Activated CD4-positive, alpha-beta T cell treated with anti-CD3 and anti-CD28 coated beads for 24 hours (primary cell): ENCODE measurements at places on chromosomes 12 and 14.

DNA sequence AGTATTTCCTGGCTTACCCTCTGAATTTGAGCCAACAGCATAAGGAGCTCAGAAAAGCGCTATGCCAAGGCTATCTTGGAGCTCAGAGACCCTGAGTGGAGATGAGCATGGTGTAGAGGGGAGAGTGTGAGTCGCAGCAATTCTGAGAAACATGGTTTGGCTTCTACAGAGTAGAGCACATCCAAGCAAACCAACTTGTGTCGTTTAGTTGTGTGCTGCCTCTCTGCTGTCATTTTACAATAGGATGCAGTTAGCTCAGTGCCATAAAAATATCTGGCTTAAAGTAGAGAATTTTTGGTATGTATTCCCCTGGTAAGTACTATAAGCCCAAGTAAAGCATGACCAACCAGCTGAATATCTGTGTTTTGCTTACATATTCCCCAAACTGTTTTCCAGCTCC is 249.2 kb downstream of the TRHDE start:
- DNase-seq, result no peak

GRCh38 chr12:131682510-131682895 is 28.4 kb upstream of the SFSWAP start:
- DNase-seq, result no peak

- DNase-seq, result no peak
Measured at GRCh38 chr12:124479680-124480468, 87.5 kb downstream of the NCOR2 start.

GRCh38 chr14:59422069-59422881 is 42.9 kb downstream of the GPR135 start:
- DNase-seq, result no peak

DNA sequence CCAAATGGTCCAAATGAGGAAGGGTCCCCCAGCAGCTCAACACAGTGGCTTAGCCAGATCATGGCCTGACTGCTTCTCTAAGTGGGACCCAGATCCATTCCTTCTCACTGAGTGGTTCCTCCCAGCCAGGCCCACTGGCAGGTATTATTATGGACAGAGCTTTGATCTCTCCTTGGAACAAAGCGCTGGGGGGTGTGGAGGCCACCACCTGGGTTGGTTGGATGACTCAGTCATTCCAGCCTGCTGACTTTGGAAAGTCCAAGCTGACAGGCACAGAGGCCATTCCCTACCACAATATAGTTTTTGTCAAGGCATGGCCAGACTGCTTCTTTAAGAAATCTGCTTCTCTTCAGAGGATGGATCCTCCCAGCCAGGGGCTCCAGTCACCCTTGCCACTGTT is 341.1 kb downstream of the BTG1 start:
- no peak for DNase-seq
